NCI-H1417 treated with DMSO at 0.1 percent for 48 hours (cell line): ENCODE measurements at places on chromosomes 4 and X.

DNA sequence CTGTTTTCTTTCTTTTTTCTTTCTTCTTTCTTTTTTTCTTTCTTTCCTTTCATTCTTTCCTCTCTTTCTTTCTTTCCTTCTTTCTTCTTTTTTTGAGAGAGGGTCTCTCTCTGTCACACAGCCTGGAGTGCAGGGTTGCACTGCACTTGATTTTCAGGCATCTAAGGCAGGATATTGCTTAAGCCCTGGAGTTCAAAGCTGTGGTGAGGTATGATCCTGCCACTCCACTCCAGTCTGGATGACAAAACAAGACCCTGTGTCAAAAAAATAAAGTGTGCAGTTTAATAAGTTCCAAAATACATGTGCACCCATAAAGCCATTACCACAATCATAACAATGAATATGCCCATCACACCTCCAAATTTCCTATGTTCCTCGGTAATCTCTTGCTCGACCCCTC is 10.6 kb upstream of the ZNF718 start:
- no peak for DNase-seq

DNA sequence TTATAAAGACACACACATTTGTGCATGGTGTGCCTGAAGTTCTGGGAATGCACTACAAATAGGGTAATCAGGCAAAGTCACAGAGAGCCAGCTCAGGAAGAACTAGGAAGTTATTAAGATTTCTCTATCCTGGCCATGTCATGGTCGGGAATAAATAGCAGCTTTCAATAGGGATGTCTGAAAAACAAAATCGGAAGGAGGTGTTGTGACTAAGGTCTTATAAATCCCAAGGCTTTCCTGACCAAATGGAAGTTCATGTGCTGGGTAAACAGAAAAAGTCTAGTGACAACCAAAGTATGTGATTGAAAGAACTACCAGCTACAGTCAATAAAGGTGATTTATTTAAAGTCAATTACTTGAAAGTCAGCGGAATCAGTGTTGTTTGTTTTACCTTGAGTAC is 262.5 kb upstream of the HS3ST1 start:
- no peak for DNase-seq

DNA sequence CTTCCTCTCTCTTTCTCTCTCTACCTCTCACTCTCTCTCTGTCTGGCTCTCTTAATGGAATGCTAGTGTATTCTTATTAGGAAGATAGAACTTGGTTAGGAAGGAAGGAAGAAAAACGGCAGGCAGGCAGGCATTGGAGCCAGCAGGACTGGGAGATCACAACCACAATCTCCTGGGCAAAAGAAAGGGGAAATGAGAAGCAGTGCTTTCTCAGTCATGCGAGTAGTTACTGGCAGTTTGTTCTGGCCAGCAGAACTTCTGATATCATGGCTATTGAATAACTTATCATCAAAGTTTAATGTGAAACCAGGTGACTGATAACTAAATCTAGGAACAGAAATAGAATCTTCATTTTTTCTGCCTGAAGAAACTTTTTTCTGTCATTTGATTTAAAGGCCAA is 60.9 kb upstream of the PAGE1 start:
- DNase-seq, result no peak

- peak; percentile 33 for DNase-seq
Observed at GRCh38 chr4:54091637-54092404, 8.1 kb upstream of the GSX2 start.

- no peak for DNase-seq
Observed at GRCh38 chr4:76197031-76197743, 16.4 kb downstream of the SCARB2 start.

- no peak for DNase-seq
Observed at GRCh38 chrX:107684956-107685385, 56.7 kb downstream of the PRPS1 start.

DNA sequence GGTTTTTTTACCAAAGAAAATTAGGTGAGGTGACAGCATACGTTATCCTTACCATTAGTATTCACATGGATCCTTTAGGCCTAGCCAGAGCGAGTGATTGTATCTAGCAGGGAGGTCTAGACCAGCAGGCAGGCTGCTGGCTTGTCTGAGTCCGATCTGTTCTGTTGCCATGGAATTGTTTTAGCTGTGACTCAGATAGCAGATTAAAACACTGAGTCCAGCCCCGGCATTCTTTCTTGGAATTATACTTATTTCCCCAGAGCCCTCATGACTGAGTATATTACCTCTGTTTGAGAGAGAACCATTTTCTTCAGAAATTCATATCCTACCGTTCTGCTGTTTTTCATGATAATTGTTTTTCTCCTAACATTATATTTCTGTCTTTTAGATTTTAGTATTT is 37.4 kb downstream of the OCRL start:
- DNase-seq, result no peak

DNA sequence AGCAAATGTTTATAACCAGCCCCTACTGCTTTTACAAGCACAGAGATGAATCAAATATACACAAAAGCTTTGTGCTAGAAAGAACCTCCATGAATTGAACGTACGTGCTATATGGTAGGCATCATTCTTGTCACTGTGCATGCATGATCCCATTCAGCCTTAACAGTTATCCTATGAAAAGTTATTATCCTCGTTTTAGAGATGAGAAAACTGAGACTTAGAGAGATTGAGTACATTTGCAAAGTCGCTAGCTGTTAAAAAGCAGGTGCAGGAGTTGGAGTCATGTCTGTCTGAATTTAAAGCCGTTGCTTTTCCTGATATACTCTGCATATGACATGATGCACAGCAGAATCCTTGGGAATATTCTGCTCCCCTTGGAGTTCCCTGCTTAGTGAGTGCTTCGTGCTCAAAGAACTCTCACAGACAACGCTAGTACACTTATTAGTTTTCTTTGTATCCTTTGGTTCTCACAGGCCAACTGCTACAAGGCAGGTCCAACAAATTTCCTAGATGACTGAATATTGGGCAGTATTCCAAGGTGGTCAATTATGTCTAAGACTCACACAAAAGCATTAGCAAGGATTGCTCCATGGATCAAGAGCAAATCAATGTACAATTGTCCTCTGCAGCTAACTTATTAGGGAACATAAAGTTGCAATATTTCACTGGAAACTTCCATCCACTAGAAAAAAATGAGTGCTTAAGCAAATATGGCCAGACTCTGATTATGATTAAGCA is 42.8 kb upstream of the TRIM2 start:
- DNase-seq, result no peak

GRCh38 chr4:125313497-125313896 is 1.3 kb upstream of the FAT4 start:
- peak; percentile 66 for DNase-seq

- DNase-seq, result no peak
Observed at GRCh38 chrX:31969714-31970113, 897.9 kb upstream of the FTHL17 start.

DNA sequence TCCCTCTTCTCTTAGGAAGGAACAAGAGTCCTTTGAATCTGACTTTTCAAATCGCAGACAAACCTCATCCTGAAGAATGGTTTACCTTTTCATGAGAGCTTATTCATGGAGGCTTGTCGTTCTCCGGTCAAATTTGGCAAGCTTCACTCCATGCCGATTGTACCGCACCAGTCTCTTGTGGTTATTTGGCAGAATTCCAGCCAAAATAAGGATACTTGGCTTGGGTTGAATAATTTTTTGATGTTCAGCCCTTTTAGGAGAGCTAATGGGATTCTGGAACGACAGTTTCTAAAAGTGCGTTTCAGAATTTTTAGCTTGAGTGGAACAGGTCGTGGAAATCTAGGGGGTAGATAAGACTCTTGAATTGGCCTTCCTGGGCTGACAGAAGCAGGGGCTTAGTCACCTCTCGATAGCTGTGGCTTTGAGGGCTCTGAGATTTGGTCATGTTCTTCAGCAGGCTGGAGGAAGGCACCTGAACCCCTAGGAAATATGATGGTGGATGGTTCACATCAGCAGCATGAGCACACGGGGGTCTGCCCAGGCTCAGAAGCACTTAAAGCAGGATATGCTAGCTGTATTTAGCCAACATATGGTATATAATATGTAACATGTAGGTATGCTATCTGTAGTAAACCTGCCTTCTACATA is 1.5 kb downstream of the KLHL2 start:
- no peak for DNase-seq

- DNase-seq, result no peak
Observed at GRCh38 chr4:85703096-85703495, 228.1 kb downstream of the ARHGAP24 start.

- DNase-seq, result no peak
Observed at GRCh38 chr4:63492515-63492914, 916.7 kb downstream of the TECRL start.

DNA sequence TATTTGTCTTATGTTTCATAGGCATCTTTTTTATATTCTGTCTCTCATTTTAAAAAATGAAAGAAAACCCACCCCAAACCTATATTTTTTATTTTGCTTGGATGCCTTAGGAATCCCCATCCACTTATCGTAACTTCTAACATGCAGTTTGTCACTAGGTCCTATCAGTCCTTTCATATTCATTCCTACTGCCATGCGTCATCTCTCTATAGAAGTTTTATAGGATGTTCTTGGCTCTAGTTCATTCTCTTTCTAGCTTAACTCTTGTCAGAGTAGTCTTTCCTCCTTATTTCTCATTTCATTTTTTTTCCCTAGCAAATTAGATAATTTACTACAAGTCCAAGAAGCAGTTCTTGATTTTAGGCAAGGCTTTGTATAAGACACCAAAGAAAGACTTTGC is 92.7 kb downstream of the LARP1B start:
- DNase-seq, result no peak

DNA sequence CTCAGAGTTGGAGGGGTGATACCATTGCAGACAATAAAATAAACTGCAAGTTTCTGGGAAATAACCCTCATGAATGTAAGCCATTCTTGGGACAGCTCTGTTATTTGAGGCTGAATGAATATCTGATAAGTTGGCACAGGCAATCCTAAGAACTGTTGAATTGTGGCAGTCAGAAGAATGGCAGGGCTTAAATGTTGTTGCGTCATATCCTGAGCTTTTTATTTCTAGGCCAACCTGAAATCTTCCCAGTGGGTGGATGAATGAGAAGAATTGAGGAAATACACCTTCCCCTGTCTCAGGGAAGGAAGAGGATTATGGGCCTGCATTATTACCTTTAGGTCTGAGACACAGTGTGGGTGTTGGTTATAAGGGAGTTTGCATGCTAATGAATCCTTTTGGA is 64.4 kb upstream of the C4orf54 start:
- DNase-seq, result no peak

DNA sequence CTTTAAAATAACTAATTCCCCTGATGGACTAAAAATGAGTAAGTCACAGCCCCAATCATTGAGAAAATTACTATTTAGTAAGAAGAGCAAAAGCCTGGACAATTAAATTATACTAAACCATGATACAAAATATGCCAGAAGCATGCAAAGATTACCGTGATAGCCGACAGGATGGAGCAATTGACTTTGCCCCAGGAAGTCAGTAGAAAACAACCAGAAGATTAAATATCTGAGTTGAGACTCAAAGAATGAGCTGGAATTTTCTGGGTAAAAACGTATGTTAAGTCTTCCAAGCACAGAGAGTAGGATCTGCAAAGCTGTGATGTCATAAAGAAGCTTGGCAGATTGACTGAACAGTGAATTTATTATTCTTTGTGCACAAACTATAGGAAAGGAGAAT is 816.1 kb upstream of the TENM3 start:
- DNase-seq, result no peak

DNA sequence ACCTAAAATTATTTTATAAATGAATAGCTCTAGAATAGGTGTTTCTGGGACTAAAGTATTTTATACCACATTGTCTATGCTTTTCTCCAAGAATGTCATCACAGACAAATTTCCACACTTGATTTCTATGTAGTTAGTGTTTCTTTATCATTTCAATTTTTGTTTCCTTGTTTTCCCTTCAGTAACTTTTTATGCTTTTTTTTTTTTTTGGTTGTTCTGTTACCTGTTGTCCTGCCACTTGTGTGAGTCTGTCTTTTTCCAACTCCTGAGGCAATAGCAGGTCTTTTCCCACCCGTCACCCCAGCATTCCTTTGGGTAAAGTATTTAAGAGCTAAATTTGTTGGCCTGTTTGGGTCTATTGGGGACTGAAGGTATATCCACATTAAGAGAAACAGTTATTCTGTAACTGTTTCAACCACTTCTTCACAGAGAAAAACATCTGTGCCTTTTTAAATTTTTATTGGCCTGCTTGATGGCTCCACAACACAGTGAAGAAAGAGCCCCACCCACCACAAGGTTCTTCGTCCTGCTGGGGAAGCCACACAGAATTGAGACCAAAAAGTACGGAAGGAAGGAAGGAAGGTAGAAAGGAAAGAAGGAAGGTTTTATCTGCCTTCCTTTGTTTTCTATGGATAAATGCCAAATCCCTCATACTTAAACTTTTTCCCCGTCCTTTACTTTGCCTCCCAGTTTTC is 17.7 kb upstream of the GPC3 start:
- DNase-seq, result no peak

GRCh38 chrX:133171962-133172708 is 46.0 kb downstream of the TFDP3 start:
- peak; percentile 4 for DNase-seq

DNA sequence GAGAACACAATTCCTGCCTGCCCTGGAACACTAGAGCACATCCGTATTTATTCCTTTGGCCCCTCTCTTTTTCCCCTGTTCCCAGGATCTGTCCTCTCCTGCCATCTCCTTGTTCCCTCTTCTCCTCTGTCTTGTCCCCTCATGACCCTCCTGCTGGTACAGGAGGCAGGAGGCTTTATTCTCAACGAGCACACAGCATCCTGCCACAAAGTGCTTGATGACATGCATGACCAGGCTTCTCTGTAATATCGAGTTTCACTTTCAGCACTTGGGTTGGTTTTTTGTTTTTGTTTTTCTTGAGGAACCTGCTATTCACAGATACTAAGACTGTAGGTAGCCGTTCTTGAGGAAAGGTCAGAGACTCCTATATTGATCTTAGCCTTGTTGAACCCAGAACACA is 35.3 kb downstream of the NALF2 start:
- no peak for DNase-seq

GRCh38 chr4:109847896-109848442 is at the start of gene LRIT3:
Gene LRIT3 (plus strand): TSS chr4:109848107. CDS start chr4:109848202, 95 bp downstream.
- DNase-seq, result no peak

DNA sequence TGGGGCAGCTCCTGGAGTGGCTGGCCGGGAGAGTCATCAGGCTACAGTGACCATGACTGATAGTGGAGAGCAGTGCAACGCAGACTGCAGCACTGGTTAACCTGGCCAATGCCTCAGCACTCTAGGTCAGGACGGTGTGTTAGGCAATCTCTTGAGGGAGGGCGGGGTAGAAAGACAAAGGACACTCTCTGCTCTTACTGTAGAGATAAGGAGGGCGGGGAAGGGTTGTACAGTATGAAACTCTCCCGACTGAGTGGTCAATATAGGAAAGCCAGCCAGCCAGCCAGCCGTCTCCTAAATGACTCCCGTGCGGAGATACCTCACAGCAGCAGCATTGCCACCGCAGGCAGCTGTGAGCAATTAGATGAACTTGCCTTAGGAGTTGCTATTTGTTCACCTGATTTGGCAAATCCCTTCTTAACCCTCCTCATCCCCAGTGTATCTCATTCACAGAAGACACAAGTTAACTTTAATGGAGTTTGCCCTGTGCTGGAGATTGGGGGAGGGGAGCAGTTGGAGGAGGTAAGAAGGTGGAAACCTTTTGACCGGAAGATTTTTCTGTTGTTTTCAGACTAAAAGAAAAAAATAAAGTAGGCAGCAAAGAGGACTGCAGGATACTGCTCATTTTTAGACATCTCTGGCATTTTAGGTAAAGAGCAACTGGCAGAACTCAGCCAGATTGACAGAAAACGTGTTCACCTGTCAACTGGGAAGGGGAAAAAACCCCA is 330.5 kb downstream of the HNRNPD start:
- DNase-seq, result no peak

- DNase-seq, result no peak
Observed at GRCh38 chr4:127558088-127558487, 74.7 kb upstream of the INTU start.

GRCh38 chr4:112664611-112665010 is 27.7 kb downstream of the LARP7 start:
- DNase-seq, result no peak
